ENCODE measurements at places on chromosomes 6 and 20.
A peak's percentile ranks its signal among the peaks of the same experiment; 100 is the strongest.

DNA sequence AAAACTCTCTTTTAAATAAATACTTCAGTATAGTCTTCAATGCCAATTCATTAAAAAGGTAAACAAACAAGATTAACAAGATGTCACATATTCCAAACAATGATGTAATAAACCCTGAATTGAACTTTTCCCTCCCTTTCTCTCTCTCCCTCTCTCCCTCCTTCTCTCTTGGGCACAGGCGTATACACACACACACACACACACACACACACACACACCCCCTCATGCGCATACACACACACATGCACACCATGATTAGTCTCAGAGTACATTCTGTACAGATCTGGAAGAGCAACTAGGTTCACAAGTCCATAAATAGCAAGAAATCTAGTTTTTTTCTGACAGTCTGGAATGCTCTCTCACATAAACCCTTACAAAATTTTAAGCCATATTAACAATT lies 128.3 kb downstream of the DST start:
- DNase-seq, result no peak

- DNase-seq, result no peak
Observed at GRCh38 chr20:7379621-7380220, 560.5 kb downstream of the HAO1 start.

DNA sequence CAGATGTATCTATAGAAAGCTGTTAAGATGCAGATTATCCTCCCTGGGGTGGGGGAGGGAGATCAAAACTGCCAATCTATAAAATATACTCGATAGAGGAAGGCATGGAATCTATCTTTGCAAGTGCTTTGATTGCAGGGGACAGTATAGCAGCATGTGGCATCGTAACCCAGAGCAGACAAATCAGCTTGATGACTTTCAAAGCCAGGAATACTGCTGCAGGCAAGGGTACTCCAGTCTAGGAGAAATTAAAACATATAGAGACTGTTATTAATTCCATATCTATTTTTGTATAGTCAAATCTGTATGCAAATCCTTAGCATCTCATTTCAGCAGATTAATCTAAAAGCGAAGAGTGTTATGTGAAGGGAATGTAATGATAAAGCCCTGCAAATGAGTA lies 159.4 kb downstream of the MMS22L start:
- DNase-seq, result no peak

GRCh38 chr6:170051229-170052172 lies 239.4 kb downstream of the DLL1 start:
- DNase-seq, result no peak

DNA sequence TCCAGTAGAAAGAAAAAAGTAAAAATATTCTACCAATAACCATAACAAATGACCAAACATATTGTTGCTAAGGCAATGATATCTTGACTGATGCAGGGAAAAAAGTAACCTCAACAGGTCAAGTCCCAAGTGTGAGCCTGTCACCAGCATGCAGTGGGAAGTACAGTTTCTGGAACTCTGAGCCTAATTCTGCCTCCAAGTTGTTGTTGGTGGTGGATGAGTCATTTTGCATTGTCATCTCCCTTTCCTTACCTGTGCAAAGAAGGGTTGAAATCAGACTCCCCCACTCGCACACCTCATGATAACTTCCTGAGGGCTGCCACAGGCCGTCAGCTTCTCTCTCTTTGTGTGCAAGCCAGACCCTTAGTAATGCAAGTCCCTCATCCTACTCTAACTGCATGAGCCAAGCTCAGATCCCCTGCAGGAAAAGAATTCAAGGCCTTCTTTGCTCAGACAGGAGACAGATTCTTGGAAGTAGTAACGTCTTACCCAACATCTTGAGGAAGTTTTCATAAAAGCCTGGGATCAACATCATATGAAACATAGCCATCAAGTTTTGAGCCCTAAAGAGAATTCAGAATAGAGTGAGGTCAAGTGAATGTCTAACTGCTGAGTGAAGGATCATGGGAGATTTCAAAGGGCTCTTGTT lies 207.6 kb upstream of the FOXA2 start:
- no peak for DNase-seq

- DNase-seq, result no peak
Observed at GRCh38 chr20:32523613-32524213, 61.4 kb downstream of the NOL4L start.

DNA sequence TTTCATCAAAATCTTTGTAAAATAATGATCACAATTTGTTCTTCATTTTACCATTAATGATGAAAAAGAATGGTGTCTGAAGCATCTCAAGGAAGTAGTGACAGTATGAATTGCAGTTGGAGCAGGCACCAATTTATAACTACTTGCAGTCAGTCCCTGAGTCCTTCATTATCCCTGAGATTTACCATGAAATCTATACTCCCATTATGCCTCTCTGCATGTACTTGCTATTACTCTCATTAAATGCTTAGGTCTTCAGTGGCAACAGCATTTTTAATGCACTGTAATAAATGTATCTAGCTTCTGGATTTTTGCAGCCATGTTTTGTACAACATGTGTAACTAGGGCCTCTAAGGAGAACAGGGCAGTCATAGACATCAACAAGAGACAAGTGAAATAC lies 708.8 kb downstream of the EYS start:
- no peak for DNase-seq

- no peak for DNase-seq
Observed at GRCh38 chr6:43636308-43636659, 644 bp downstream of the MAD2L1BP start.

DNA sequence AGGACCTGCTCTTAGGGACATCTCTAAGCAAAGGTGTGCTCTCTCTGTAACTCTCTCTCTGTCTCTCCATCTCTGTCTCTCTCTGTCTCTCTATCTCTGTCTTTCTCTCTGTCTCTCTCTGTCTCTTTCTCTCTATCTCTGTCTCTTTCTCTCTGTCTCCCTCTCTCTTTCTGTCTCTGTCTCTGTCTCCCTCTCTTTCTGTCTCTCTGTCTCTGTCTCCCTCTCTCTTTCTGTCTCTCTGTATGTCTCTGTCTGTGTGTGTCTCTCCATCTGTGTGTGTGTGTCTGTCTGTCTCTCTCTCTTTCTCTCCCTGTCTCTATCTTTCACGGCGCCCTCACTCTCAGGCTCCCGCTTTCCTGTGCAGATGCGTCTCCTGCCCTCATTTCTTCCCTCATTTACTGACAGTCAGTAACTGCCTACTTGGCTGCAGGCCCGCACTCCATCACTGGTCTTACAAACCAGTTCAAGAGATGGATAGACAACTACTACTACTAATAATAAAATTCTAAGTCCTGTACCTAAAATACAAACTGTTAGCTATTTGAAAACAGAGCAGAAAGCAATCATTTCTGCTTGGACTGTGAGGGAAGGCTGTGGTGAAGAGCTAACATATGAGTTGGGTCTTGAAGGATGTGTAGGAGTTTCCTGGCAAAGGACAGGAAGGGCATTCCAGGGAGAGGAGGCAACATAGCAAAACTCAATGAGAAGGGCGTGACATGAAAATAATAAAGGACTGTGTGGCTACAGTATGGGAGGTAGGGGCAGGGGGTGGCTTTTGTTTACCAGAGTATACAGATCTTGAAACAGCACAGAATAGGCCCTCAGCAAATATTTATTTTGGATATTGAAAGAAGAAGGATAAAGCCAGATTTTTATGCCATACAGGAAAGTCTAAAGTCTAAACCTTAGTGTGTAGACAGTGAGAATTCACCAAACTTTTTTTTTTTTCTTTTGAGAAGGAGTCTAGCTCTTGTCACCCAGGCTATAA lies 67.8 kb upstream of the TAB2 start:
- no peak for DNase-seq

GRCh38 chr6:166955865-166956443 lies 396 bp downstream of the RNASET2 start:
- DNase-seq, result no peak

DNA sequence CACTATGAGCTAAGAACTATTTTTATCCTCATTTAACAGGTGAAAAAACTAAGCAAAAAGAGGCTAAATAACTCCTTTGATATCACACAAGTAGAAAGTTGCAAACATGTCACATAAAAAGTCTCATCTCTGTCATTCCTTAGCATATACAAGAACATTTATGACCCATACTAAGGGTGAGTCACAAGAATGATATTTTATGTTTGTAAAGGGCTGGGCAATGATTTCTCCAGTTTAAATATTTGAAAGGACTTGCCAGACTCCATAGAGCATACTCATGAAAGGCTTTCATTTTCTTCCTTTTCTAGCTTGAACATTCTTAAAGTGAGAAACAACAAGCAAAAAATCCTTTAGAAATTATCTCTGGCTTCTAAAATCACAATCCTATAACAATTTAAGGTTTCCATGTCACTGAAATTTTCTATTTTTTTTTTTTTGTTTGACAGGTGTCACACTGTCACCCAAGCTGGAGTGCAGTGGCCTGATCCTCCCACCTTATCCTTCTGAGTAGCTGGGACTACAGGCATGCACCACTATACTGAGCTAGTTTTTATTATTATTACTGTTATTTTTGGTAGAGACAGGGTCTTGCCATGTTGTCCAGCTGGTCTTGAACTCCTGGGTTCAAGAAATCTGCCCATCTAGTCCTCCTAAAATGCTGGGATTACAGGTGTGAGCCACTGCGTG lies 338.0 kb upstream of the KHDRBS2 start:
- no peak for DNase-seq

- DNase-seq, result no peak
Observed at GRCh38 chr6:47299965-47300364, 9.7 kb downstream of the TNFRSF21 start.

DNA sequence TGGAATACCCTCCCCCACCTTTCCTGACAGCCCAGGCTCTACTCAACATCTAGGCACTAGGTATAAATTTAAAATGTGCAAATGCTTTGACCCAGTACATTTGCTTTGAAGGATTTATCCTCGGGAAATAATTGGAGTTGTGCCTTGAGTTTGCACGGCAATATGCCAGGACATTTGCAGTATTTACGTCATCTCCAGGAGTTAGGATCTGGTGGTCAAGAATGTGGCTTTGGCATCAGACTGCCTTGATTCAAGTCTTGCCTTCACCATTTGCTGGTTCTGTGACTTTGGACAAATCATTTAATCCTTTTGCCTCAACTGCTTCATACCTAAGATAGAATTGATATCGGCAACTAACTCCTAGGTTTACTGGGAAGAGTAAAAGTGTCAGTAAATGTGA lies 169.6 kb downstream of the PLCB1 start:
- DNase-seq, result no peak

DNA sequence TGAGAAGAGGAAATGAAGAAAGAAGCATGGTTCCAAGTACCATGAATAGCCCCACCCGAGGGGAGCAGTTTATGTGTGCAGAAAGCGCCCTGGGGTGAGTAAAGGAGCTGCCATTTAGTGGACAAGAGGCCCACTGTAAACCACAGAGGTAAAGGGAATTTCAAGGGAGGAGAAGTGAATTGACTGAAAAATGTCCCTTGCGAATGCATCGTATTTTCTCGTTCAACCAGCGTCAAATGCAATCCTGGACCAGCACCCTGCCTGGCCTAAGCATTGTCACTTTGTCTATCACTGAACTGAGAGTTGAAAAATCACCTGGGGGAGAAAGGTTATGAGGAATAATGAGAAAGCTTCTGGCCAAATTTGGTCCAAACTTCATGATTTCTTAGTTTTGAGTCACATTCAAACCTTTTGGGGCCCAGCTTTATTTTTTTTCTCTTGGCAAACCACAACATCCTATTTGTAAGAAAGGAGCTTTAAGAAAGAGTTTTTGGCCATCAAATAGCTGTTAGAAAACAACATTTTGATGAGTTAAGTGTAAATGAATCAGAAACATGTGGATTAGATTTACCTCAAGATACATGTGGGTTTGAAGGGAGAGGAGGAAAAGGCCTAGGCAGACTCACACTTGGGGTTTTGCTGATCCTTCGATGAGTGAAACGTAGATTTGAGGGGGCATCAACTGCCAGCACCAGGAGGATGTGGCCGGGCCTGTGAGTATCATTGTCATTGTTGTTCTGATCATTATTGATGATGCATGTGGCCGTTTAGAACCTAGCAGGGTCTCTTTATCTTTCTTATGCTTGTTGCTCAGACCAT lies 214.0 kb downstream of the CLIC5 start:
- no peak for DNase-seq

GRCh38 chr6:159788753-159789376 lies 537 bp downstream of the TCP1 start:
- DNase-seq, result peak; percentile 16

DNA sequence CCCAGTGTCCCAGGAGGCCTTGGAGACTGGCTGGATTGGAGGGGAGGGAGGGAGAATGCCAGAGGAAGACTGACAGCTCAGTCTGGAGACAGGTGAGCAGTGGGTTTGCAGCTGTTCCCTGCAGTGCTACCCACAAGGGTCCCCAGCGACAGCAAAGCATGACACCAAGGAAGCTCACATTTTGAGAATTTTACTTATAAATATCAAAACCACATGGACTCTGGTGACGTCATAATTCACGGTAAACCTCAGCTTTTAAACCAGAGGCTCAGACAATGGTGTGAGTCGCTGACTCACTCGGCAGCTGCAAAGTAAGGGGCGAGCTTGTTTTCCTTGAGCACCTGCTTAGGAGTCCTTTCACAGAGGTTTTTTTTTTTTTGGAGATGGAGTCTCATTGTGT lies 65.2 kb downstream of the THBS2 start:
- peak; percentile 73 for DNase-seq

- DNase-seq, result no peak
Observed at GRCh38 chr20:44319839-44320422, 8.9 kb upstream of the FITM2 start.

GRCh38 chr20:23257848-23258746 lies 92.5 kb upstream of the NXT1 start:
- DNase-seq, result peak; percentile 74

GRCh38 chr6:46947497-46947896 lies 25.8 kb upstream of the ADGRF5 start:
- no peak for DNase-seq

DNA sequence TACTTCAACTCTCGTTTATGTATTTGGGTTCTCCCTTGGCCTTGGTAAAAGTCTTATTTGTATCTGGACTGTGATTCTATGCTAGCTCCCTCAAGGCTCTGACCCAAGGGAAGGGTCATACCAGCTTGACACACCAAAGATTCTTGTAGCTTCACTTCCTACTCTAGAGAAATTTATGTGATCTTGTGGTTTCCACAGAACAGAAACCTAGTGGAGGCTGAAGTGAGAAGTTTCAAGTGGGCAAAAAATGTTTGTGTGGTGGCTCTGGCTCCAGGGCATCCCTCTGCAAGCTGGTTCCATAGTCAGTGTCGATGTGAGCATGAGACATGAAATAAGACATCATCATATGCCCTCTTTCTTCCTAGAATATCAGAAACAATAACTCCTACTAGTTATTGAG lies 48.1 kb upstream of the TNFRSF21 start:
- DNase-seq, result no peak

- DNase-seq, result no peak
Observed at GRCh38 chr6:16090920-16091319, 38.0 kb upstream of the MYLIP start.

DNA sequence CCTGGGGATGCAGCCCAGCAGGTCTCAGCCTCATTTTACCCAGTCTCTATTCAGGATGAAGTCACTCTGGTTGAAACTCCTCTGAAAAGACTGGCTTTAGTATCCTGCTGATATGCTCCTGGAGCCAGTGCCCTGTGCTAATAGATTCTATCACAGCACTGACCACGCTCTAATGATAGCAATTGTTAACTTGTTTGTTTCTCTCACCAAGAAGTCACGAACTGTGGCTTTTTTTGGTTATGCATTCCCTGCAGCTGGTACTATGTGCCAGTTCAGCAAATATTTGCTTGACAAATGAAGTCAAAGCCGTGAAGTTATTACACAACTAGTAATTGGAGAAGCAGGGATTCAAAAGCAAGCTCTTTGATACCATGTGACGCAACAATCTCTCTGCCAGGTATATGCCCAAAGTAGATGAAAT lies 754.6 kb downstream of the KIF16B start:
- DNase-seq, result no peak

GRCh38 chr6:135651964-135652755 lies 154.6 kb upstream of the AHI1 start:
- DNase-seq, result no peak
